T-helper 2 cell treated with Interferon-gamma antibody and Interleukin-4, amounts not matched to agents 5 μg/mL and 100 μg/mL, for 36 hours (primary cell): ENCODE measurements at places on chromosomes 16 and 17.

- DNase-seq, result no peak
Measured at GRCh38 chr17:48095611-48096010, 5.7 kb downstream of the CBX1 start.

GRCh38 chr17:6843241-6843880 lies 11.8 kb upstream of the TEKT1 start:
- DNase-seq, result no peak

- no peak for DNase-seq
Measured at GRCh38 chr16:1338119-1338730, 4.8 kb downstream of the BAIAP3 start.

- DNase-seq, result no peak
Measured at GRCh38 chr17:38658741-38659345, 15.9 kb downstream of the EPOP start.

DNA sequence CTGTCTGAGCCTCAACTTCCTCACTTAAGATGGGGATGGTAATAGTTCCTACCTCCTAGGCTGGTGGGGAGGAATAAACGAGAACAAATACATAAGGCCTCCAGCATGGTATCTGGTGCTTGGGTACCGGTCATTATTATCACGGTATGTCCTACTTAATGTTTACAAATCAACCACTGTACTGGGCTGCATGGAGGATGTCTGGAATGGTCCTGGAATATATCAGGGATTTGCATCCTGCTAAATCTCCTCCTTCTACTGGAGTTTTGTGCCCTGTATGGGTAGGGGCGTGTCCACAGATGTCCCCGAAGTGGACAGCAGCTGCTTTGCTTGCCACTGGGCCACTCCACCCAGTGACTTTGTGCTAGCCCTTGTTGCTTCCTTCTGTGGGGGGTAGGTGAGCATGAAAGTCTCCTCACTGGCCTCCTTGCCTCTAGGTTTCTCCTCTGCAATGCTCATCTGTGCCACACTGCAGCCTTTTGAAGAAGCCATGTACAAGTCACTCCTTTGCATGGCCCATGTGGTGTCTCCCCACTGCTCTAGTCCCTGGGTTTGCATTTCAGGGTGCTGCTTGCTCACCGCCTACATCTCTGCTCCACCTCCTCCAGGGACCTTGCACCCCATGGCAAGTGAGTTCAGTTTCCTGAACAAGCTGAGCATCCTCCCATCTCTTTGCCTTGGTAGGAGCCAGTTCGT lies 2.2 kb upstream of the CMIP start:
- DNase-seq, result no peak

- peak; percentile 22 for DNase-seq
Measured at GRCh38 chr16:57235128-57236021, 9.7 kb upstream of the ARL2BP start.

DNA sequence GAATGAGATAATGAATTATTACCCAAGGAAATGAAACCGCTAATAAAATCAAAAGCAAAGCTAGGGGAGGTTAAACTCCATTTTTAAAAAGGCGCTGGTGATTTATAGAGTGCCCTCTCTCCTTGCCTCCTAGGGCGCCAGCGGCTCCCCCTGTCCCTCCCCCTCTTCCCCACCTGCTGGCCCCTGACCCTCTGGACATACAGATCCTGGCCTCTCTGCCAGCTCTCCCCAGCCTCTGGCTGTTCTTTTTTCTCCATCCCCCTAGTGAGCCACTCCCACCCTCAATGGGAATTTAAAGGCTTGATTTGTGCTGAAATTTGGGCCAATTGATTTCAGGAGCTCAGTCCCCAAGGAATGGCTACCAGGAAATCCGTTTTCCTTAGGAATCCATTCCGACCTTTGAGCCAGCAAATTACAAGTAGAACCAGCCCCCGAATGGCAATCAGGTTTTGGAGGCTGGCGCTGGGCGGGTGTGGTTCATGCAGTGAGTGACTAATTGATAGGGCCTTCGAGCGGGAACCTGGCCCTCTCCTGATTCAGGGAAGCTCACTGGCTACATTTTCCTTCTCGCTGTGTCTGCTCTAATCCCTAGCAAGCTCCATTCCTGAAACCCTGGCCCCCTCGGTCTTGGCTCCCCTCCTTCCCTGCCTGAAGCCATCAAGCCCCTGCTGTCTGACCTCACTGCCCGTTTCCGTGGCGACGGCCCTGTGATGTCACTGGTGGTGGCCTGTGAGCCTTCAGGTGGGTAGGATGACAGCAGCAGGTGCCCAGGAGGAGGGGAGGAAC lies 141.9 kb upstream of the SDK2 start:
- DNase-seq, result no peak

- no peak for DNase-seq
Measured at GRCh38 chr16:80029761-80030481, 429.4 kb upstream of the MAF start.

DNA sequence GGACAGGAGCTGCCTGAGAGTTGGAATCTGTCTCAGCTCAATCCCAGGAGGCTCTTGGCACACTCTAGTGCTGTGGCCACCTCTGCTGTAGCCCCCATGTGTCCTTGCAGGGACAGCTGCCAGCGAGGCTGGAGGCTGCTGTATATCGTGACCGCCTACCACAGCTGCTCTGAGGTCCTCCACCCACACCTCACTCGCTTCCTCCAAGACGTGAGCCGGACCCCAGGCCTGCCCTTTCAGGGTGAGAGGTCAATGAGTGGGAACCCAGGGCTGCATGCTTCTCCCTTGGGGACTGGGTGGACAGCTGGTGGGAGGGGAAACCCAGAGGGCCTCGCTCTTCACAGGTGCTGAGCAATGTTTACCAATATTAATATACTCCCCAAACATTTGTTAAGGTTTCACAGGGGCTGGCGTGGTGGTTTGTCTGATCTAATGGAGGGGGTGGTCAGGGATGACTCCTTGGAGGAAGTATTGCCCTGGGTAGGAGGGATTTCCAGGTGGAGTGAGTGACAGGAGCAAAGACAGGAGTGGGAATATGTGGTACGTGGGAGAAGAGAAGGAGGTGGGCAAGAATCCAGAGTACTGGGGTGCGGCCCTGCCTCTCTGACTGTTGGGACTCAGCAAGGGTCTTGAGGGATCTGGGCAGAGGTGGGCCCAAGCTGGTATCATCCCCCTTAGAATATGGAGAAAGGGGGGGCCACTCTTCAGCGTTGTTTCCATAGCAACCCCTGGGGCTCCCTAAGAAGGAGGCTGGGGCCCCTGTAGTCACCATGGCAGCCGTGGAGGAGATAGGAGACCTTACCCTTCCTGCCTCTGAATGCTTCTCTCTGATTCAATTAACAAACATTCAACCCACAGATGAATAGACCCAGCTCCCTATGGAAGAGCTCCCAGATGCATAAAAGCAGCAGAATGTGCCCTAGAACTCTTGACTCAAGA lies 22.2 kb upstream of the ALKBH5 start:
- no peak for DNase-seq

GRCh38 chr16:23027386-23027785 lies 121.9 kb downstream of the USP31 start:
- no peak for DNase-seq

DNA sequence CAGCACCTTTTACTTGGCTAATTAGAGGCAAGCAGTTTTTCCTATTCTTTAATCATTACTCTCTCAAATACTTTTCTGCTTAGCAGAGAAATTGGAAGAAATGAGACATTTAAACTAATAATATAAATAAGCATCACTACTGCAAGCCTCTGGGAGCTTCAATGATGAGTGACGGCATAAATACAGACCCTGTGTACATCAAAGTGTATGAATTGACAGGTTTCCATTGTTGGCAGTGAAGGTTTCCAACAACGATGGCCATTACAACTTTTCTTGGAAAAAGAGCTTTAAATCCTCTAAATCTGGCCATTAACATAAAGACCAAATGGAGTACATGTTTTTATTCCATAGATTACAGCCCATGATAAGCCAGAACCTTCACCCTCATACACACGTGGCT lies 39.4 kb upstream of the CACNG5 start:
- DNase-seq, result no peak

DNA sequence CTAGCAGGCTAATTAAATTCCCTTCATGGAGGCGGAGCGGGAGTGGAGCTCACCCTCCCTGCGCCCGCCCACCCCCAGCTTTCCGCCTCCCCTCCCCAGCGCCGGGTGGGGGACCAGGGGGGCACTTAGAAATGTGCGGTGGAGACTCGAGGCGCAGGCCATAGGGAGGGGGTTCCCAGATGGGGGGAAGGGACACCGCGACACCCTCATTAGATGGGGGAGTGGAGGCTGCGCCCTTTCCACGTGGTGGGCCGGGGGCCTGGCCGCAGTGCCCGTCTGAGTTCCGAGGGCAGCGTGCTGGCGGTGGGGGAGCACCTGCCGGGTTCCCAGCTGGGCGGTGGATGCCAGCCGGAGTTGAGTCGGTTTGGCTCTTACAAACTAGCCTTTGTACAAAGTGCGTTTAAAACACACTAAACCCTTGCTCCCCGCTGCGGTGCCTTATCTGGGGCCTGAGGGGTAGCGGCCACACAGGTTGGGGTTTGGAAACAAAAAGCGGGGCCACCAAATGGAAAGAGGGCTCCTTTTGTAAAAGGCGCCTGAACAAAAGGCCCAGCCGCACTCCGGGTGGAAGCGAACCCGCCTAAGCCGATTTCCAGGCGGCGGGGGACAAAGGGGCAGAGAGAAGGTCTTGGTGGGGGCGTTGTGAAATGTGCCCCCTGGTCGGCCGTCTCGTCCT lies 1.4 kb downstream of the GSE1 start:
- DNase-seq, result no peak

- DNase-seq, result no peak
Measured at GRCh38 chr17:73968680-73969079, 234.8 kb upstream of the RPL38 start.

DNA sequence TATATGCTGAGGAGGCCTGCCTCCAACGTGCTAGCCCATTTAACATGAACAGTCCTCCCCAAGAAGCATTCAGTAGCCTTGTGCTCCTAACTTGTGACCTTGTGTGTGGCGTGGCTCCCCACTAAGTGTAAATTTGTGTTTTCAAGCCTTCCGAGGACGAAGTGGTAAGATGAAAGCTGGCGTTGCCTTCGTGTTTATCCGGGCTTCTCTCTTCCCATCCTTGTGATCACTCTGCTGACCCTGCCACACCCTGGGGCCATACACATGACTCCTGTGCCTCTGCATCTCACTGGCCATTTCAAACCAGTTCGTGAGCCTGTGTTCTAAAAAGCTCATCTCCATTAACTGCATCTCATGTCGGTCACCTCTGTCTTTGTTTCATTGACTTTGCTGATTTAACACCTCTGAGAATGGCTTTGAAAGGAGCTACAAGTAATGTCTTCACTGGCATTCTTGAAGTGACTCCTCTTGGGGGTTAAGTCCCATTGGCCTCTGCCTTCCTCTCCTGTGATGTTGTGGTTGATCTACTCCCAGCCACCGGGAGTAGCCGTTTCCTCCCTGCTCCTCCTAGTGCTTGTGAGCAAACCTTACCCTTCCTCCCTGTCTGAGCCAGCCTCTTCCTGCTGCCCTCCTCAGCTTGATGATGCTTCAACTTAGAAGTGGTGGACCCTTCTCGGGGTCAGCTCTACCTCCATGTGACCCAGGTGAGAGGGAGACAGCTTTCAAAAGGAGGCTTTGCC lies 27.4 kb upstream of the NAGLU start:
- DNase-seq, result no peak

DNA sequence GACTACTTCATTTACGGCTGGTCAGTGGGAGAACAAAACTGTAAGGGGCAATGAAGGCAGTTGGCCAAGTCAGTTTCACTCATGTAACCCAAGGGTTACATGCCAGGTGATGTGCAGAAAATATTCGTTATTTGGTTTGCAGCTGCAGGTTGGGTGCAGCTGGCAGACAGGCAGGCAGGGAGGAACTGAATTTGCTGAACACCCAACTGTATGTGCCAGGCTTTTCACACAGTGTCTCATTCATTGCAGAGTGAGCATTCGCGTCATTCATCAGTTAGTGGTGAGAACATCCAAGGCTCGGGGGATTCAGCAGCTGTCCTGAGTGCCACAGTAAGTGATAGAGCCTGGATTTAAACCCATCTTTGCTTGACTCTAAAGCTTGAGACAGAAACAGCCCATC lies 59.7 kb downstream of the ABCC6 start:
- DNase-seq, result no peak

DNA sequence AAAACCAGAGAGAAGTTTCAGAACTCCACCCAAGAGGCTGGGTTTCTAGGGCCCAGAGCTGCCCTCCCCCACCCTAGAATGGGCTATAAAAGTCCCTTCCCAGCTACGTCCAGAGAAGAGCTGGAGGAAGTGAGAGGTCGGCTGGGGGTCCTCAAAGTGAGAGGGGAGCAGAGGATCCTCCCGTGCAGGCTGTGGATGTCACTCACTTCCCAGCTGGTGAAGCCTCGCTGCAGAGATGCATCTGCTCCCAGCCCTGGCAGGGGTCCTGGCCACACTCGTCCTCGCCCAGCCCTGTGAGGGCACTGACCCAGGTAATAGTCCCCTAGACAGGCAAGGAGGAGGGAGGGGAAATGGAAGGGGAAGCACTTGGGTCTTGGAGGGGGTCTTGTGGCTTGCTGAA lies at the start of gene EPX:
Gene EPX (plus strand): TSS at position 115 of the 400 bp plus-strand sequence. CDS start 121 bp downstream, at position 236.
- DNase-seq, result no peak

DNA sequence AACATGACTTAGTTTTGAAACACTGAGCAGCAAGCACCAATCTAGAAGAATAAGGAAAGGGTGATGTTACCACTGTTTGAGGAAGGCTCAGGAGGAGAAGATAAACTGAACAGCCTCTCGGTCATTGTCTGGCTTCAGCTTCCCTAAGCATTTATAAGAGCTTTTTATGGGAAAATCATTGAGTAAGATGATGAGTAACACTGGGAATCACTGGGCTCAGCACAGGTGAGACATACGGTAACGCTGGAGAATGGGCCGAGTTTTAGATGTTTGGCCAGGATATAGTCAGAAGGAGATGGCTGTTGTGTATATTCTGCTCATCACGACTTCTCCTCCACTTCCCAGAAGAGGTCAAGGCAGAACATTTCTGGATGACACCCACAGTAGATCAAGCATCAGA lies 42.2 kb upstream of the ALOX12 start:
- no peak for DNase-seq

DNA sequence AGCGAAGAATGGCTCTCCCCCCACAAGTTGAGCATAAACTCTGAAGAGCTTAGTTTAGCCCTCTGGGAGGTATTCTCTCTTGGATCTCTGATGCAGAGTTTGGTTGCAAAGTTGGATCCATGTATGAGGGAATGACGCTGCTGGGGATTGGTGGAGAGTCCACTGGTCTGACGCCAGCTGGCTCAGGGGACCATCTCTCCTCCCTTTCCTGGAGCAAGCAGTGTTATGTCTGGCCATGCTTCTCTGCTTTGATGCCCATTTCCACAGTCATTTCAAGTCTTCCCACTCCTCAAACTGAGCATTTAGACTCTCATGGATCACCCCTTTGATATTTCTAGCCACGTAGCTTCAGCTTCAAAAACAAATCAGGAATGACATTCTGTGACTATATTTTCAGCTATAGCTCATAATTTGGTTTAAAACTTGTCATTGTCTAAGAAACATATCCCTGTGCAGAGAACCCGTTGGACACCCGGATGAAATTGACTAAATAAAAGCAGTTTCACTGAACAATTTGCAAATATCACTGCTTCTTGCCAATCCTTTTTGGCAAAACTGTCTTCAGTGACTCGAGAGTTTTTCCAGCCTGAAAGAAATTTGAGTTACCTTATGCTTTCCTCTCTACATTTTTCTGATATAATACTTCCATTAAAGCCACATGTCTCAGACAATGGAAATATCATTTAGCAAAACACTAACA lies 193.4 kb upstream of the CDH11 start:
- no peak for DNase-seq

- DNase-seq, result no peak
Measured at GRCh38 chr17:8889458-8890210, 22.2 kb upstream of the PIK3R6 start.

GRCh38 chr17:18217412-18218015 lies 7.9 kb upstream of the LLGL1 start:
- peak; percentile 64 for DNase-seq

GRCh38 chr16:11399261-11399831 lies 54.1 kb downstream of the RMI2 start:
- DNase-seq, result no peak
